ENCODE measurements at places on chromosomes 7 and 10. TPM values are rescaled to one million over a fixed set of nuclear protein-coding genes. Genes with fewer than 3 reads are reported as not detected.

HOXA10 gene
- total RNA-seq = not detected

CTAGE15 gene
- total RNA-seq = 0.52 TPM

HYAL4 gene
- not detected for total RNA-seq

ANKRD30A gene
- not detected for total RNA-seq

CYP2C9 gene
- not detected for total RNA-seq

NUTM2D gene
- 1.3 TPM for total RNA-seq

TMEM184A gene
- 0.22 TPM for total RNA-seq

PRSS37 gene
- not detected for total RNA-seq

FAM131B gene
- total RNA-seq = 1.7 TPM

SFTPD gene
- not detected for total RNA-seq

SKIDA1 gene
- total RNA-seq = not detected

HOXA4 gene
- not detected for total RNA-seq

HOXA2 gene
- not detected for total RNA-seq

PAOX gene
- 4.6 TPM for total RNA-seq

INMT gene
- total RNA-seq = not detected

CRYGN gene
- total RNA-seq = 0.74 TPM

NXPH1 gene
- total RNA-seq = not detected

TMEM178B gene
- 0.06 TPM for total RNA-seq

GNAT3 gene
- total RNA-seq = not detected

Measured in activated naive CD8-positive, alpha-beta T cell treated with anti-CD3 and anti-CD28 coated beads for 36 hours (primary cell).